ENCODE measurements at places on chromosomes 1 and 21.

DNA sequence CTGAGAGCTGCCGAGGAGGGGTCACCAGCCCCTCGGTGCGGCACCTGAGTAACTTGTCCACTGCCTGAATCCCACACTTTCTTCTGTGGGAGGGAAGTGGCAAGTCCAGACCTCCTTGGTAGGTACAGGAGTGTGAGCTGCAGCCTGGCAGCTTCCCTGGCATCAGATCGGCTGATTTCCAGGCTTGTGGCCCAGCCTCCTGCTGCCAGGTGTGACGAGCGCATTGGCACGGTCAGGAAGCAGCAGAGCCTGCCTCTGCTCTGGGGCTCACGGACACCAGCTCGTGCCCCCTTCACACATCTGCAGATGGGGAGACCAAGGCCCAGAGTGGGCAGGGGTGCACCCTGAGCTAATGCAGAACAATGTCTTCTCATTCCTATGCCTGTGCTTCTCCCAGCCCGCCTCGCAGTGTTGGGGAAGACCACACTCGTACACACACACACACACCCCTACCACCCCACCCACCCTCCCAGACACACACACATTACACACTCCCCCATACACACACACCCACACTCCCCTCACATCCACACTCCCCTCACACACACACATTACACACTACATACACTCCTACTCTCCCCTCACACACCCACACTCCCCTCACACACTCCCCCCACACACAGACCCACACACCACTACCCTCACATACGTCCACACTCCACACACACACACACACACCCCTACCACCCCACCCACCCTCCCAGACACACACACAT lies 33.1 kb upstream of the SELENON start:
- no peak for DNase-seq

DNA sequence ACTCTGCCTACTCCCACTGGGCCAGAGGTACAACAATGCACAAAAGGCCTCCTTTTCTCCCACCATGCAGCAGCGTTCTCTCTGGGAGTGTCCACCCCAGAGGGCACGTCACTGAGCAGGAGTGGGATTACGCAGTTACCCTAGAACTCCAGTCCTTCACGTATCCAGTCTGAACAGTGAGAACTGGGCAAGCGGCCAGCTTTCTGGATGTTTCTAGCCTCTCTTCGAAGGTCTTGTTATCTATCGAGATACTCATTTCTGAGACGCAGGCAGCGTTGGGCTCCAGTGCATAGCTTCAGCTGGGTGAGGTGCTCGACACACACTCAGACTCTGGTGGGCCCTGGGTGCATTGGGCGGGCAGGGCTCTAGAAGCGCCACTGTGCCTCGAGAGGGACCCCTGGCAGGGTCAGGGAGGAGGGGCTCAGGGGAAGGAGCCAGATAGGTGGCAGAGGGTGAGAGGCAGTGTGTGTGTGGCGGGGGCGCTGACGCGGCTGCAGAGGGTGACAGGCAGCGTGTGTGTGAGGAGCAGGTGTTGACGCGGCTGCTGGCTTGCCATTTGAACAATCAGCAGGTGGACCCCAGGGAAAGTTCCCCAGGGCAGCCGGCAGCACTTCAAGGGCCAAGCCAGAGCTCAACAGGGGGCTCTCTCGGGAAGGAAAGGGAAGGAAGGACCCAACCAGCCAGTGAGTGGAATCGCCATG lies 27.9 kb downstream of the PRDM15 start:
- DNase-seq, result no peak

DNA sequence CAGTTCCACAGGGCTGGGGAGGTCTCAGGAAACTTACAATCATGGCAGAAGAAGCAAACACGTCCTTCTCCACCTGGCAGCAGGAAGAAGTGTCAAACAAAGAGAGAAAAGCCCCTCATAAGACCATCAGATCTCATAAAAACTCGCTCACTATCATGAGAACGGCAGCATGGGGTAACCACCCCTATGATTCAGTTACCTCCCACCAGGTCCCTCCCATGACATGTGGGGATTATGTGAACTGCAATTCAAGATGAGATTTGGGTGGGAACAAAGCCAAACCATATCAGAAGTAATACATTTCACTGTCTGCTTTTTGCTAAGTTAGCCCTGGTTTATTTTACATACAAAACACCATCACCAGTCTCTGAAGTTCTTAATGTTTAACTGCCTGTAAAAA lies 68.5 kb downstream of the RBM11 start:
- DNase-seq, result no peak

GRCh38 chr21:44356160-44356559 lies 2.7 kb downstream of the TRPM2 start:
- DNase-seq, result no peak

GRCh38 chr1:39076127-39076798 lies 50.1 kb downstream of the NDUFS5 start:
- DNase-seq, result no peak

DNA sequence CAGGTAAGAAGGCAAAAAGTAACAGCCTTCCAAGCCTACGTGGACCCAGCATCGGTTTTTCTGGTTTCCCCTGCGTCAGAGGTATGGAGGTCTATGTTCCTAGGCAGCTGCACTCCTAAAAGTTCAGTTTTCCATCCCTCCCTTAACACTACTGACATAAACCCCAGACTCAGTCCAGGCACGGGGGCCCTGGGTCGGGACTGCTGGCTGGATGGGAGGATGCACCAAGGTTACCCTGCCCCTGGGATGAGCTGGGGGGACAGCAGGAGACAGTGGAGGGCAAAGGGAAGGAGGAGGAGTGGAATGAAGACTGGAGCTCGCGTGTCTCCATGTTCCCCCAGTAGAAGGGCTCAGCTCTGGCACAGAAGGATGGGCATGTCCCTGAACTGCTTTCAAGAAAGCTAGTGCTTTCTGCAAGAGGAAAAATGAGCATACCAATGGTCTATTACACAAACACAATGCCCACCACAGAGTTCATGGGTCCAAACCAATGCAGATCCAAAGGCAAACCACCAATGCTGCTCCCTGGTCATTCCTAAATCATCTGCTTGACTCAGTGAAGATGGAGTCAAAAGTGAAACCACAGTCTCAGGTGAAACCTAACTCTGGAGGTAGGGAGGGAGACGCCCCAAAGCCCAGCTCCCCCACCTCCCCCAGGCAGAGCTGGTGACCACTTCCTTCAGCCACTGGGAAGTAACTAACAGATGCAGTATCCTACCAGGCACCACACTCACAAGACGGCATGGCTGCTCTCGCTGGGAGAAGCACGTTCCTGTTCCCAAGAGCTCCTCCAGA lies 54.9 kb downstream of the CD46 start:
- no peak for DNase-seq

- no peak for DNase-seq
These were observed 43.6 kb upstream of the GRHL3 start for GRCh38 chr1:24275510-24275909.

DNA sequence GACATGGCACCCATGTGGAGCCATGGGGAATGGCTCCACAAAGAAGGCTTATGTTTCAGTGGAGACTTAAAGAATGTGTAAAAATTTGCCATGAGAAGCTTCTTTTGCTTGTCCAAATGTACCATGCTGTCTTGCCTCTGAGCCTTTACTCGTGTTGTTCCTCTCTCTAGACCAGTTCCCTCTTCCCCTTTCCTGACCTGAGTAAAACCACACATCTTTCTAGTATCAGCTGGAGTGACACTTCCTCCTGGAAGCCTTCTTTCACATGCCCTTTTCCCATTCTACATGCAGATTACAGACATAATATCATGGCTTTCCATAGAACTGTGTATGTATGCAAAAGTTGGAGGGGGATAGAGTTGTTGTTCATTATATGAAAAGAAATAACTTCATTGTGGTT lies 13.6 kb upstream of the GPX7 start:
- DNase-seq, result no peak

DNA sequence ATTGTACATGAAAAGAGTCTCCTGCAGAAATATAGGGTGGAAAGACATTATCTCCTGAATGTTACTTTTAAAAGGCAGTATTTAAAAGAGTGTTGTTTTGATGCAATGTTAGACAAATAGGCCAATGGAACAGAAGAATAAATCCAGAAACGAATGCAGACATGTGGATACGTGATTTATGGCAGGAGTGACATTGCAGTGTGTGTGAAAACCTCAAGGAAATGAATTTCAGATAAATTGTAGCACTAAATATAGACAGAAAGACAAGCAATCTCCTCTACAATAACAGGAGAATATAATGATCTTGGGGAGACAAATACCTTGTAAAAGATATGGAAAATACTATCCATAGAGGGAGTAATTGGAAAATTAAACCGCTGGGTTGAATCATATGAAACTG lies 387.8 kb upstream of the CHRM3 start:
- no peak for DNase-seq

DNA sequence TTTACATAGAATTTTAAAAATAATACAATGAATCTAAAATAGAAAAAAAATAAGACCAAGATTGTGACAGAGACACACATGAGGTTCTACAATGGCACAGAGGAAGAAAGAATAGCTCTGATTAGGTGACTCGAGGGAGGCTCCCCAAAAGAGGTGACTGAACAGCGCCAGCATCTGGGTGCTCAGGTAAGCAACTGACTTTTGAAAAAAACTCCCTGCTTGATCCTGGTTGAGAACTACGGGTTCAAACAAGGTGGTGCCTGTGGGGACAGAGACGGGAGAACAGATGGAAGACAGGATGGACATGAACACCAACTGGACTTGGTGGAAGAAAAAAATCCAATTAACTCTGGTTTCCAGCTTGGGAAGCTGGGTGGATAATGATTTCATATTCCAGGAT lies 22.5 kb downstream of the BATF3 start:
- no peak for DNase-seq

GRCh38 chr21:34888569-34889319 lies 160.4 kb downstream of the RUNX1 start:
- DNase-seq, result peak; percentile 82

- DNase-seq, result no peak
These were observed 14.0 kb upstream of the WASF2 start for GRCh38 chr1:27503844-27504587.

GRCh38 chr1:69766431-69767180 lies 198.9 kb downstream of the LRRC7 start:
- DNase-seq, result no peak

GRCh38 chr21:35397781-35398180 lies 348.7 kb upstream of the RUNX1 start:
- no peak for DNase-seq

GRCh38 chr1:115539061-115539460 lies 102.7 kb upstream of the VANGL1 start:
- no peak for DNase-seq

DNA sequence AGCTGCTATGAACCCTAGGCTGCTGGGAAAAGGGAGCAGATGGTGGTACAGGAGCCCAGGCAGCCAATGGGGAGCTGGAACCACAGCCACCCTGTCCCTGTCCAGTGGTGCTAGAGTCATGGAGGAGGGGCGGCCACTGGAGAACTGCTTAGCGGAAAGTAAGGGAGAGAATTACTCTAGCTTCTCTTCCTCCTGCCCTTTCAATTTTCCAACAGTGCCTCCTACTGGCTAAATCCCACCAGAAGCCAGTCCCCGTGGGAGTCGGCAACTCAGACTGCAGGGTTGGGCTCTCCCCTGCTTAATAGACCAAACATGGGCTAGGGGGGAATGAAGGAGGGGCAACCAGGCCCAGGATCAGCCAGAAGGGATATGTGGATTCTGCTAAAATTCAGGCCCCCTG lies 154.5 kb downstream of the ACTL8 start:
- DNase-seq, result no peak

- no peak for DNase-seq
These were observed 373.1 kb upstream of the USP24 start for GRCh38 chr1:55588309-55588708.

DNA sequence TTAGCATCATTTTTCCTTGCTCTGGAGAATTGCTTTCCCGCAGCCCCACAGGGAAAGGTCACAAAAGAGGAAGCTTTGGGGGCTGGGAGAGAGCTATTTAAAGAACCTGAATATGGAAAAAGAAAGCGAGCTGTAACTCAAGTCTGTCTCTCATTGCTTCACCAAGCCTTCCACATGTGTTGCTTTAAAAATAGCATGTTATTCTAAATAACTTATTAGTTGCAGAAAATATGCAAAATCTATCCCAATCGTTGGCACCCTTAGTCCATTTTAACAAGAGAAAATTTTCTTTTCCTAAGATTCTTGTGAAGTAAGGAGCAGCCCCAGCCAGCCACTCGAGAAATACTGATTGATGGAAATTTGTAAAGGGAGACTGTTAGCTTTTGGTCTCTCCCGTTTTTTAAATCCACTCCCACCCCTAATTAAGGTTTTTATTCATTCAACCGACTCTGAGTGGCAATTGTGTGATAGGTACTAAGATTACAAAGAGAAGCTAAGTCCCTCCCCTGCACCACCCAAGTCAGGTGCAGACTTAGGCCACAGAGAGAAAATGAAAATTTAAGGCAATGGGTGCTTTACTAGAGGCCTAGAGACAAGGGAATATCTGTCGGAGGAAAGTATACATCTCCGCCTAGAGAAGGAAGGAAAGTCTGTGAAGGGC lies 802 bp downstream of the CYP4X1 start:
- DNase-seq, result no peak

- no peak for DNase-seq
These were observed 562.6 kb downstream of the PTPRU start for GRCh38 chr1:29798699-29799566.

DNA sequence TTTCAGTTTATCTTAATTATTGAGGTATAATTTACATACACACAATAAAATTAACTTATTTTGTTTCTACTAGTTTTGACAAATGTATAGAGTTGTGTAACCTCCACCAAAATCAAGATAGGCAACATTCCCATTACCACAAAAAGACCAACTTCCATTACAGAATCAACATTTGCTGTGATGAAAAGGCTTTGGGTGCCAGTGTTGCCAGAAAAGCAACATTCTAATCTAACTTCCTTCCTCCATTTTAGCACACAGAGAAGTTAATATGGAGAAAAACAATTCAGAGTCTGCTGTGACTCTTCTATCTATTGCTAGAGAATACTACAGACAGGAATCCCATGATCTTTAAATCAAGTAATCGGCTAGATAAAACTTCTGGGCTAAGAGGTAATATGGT lies 245.3 kb downstream of the RERE start:
- DNase-seq, result no peak

- DNase-seq, result no peak
These were observed 23.3 kb downstream of the CNIH4 start for GRCh38 chr1:224380003-224380402.

DNA sequence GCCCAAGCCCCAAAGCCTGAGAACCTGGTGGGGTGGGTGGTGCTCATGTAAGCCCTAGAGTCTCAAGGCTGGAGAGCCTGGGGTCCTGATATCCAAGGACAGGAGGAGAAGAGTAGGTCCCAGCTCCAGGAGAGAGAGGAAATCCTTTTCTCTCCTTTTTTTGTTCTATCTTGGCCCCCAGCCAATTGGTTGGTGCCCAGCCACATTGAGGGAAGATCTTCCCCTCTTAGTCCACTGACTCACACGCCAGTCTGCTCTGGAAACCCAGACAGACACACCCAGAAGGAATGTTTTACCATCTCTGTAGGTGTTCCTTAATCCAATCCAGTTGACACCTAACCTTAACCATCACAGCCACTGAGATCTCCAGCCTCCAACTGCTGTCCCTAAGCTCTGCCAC lies 16.2 kb upstream of the LIN9 start:
- no peak for DNase-seq

GRCh38 chr1:116699605-116700004 lies 32.1 kb upstream of the IGSF3 start:
- DNase-seq, result no peak
